ENCODE measurements at places on chromosomes 7 and 10.

DNA sequence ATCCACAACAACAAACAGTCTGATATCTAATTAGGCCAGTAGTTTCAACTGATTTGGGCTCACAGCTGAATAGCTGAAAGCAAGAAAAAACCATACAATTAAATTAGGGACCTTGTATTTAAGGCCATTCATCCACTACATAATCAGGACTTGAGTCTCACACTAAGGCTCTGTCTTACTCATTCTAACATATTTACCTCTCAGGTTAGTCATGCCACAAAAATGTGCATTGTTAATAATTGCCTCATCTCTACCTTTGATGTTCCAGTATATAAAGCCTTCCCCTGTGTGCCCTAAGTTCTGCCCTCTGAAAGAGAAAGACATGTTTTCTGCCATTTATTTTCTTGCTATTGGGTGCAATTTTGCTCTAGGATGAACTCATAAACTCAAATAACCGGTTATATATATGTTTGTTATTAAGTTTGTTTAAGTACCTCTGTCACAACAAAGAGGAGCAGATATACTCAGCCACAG lies 5.3 kb upstream of the C1GALT1 start:
- no peak for DNase-seq

GRCh38 chr10:69242040-69242851 lies 22.1 kb downstream of the HKDC1 start:
- no peak for DNase-seq

DNA sequence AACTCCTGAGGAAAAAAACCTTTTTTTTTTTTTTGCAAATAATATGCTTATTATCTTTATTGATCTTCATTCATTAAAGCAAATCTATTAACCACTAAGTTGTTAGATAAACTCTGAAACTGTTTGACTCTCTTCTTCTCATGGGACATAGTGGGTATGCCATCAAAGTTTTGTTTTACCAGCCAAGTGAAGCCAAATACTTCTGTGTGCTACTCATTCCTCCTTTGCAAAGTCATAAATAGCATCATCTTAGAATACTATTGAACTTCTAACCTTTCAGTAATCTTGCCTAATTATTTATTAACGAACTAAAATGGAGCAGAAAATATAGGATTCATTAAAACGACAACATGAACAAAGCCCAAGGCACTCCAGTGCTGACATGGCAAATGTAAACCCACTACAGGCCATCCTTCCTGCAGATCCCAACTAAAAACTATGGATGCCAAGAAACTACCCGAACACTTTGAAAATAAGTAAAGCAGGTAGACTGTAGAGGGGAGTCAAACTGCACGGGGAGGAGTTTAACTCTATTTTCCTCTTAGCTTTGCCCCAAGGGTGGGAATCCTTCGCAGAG lies 61.2 kb upstream of the ODAD2 start:
- no peak for DNase-seq

DNA sequence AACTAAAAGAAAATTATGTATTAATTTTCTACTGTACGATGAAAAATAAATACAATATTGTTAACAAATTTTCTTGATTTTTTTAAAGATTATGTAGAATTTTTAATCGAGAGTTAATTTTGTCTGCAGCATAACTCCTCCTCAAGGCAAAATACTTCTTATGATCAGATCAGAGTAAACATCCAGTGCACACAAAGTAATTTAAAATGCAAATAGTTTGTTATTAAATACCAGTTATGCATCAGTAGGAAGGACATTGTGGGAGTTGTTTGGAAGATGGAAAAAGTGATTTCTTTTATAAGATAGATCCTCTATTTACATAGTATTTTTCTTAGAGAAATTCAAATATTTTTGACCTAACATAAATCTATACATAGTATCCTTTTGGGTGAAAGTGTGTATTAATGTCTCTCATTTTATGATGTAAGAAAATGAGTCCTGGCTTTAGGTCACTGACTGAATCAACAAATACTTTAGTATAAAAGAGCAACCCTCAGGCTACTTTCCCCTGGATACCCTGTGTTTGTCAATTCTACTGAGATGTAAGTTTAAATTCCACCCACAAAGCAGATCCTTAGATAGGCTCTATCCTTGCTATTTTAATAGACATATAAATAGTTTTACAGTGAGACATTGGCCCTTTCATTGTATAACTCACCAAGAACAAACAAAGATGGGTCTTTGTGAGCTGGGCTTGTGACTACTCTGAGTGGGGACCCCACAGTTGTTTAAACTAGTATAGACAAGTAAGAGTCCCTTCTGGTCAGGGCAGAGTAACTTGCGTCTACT lies 1133.7 kb downstream of the GATA3 start:
- DNase-seq, result no peak

- DNase-seq, result no peak
Observed at GRCh38 chr7:68058014-68058413, 1061.4 kb downstream of the TYW1 start.

DNA sequence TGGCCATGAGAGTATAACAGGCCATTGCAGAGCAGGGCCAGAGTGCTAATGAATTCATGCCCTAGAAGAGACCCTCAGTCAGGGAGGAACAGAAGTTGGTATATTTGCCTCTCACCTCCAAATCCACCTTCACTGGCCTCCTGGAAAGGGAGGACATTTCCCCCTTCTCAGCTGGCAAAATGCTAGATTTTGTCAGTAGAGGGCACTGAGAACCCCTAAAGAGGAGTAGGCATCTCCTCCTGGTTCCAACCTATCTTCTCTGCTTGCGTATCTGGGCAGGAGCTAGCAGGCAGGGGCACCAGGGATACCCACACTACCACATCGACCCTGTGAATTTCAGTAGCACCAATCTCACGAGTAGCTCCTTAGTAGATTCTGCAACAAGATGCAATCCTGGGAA lies 79.8 kb upstream of the GHITM start:
- DNase-seq, result no peak

DNA sequence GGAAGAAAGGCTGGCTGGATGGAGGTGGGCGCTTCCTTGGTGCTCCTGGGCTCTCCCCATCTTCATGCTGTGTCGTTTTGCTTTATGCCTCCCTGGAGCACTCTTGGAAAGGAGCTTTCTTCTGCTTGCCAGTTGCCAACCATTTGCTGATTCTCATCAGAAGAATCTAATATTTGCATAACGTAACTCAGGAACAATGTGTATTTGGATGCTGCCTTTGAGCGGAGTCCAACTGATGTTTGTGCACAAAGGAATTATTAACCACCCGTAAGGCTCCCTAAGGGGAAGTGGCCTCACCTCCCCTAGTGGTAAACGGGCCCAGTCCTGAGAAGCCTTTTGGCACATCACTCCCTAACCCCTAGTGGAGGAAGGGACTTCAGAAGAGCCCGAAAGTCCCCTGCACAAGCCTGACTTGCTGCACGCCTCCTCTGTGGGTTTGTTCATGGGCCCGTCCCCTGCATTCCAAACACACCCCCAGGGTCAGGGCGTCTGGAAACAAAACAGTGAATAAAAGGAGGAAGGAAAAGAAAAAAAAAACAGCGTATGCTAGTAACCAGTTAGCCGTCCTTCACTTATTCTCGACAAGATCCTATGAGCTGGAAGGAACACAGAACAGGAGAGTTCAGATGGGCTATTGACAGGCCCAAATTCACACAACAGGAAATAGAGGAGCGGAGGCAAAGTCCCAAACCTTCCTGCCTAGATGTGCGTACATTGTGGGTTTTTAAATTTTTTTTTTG lies 602.2 kb downstream of the LRMDA start:
- DNase-seq, result no peak

GRCh38 chr10:48700493-48700892 lies 15.8 kb downstream of the WDFY4 start:
- DNase-seq, result no peak

DNA sequence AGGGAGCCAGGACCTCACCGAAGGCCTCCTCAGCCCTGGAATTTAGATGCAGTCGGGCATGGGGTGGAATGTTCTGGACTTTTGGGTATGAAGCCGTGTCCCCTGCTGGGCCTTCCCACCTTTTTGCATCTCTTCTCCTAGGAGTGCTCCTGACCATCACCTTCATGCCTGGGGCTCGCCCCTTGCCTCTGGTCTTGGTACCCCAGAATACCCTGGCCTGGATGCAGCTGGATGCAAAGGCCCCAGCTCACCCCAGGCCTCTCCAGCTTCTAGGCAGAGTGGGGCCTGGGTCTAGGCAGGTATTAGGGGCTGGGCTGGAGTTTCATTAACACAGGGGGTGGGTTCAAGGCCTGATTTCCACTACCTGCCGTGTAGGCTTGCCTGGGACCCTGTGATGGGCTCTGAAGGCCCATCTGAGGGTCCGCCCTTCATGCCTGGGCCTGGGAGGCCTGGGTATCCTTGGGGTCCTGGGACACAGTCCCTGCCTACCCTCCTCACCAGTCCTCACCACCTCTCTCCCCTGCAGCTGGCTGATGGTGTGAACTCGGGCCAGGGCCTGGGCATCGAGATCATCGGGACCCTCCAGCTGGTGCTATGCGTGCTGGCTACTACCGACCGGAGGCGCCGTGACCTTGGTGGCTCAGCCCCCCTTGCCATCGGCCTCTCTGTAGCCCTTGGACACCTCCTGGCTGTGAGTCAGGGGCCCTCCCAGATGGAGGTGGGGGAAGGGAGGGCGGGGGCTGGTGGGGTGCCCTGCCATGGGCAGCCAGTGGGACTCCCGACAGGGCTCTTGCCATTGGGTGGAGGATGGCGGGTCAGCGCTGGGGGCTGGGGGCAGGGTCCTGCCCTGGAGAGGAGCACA lies 10.1 kb downstream of the AQP1 start:
- no peak for DNase-seq

- DNase-seq, result no peak
Observed at GRCh38 chr10:89523274-89523673, 12.1 kb downstream of the SLC16A12 start.

- DNase-seq, result no peak
Observed at GRCh38 chr10:78813998-78814399, 254.8 kb upstream of the ZMIZ1 start.

GRCh38 chr10:1270906-1271305 lies 214.7 kb downstream of the WDR37 start:
- DNase-seq, result no peak

- no peak for DNase-seq
Observed at GRCh38 chr10:804191-804781, 114.8 kb upstream of the DIP2C start.

All from esophagus muscularis mucosa (tissue), 4 donors.